ENCODE measurements at places on chromosomes 16 and 17.

DNA sequence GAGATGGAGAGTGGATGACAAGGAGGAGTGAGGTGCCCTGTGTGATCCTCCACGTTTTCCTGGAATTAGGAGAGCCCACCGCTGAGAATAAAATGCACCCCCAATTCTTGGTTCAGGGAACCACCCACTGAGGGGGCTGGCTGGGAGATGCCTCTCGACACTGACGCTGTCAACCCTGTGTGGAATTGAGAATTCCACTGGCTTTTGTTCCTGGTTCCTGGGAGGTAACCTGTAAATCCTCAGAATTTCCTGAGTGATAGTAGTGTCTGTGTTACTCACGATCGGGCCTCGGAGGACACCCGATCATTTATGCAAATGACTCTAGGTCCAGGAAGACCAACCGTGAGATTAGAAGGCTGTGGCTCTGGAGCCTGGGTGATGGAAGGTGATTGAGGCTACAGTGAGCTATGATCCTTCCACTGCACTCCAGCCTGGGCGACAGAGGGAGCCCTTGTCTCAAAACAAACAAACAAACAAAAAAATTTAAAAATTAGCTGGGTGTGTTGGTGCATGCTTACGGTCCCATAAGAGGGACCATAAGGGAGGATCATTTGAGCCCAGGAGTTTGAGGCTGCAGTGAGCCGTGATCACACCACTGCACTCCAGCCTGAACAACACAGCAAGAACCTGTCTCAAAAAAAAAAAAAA is 11.7 kb upstream of the PRPSAP1 start:
- DNase-seq: no peak

DNA sequence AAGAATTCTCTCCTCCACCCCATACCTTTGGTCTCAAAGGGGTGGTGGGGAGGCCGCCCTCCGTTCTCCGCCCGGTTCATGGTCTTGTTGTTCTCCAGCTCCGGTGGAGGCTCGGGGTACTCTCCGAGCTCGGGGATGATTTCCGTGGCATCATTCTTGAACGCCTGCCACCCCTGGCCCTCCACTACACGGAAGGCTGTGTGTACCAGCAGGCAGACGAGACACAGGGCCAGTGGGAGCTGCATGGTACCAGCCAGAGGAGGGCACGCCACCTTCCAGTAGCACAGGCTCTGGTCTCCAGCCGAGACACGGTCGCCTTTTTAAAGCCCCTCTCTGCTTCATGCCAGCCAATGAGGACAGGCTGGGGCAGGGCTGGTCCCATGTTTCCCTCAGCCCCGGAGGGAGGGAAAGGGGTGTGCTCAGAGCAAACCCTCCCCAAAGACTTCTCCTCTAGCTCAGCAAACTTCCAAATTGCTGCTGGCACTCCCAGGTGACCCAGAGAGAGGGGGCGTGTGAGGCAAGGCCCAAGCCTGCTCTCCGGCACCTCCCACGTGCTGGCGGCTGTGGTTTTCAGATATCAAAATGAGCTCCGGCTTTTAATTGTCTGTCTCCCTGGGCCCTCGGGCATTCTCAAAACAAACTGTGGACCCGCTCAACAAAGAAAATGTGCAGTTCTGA is at the start of gene SOST:
Gene SOST (minus strand): TSS at position 295 of the 678 bp plus-strand sequence. CDS start 50 bp downstream, at position 245.
- no peak for DNase-seq

GRCh38 chr16:74757349-74757748 is 17.3 kb downstream of the FA2H start:
- no peak for DNase-seq

GRCh38 chr16:4011225-4011939 is 104.9 kb downstream of the ADCY9 start:
- DNase-seq: no peak

GRCh38 chr17:8063761-8064534 is 23.6 kb downstream of the ALOX12B start:
- no peak for DNase-seq

GRCh38 chr16:88731699-88732098 is 25.4 kb downstream of the CTU2 start:
- DNase-seq: no peak

- DNase-seq: no peak
Measured at GRCh38 chr17:75998327-75998795, 2.3 kb upstream of the CDK3 start.

GRCh38 chr16:30876867-30877266 is 17.0 kb downstream of the BCL7C start:
- no peak for DNase-seq

GRCh38 chr16:57155702-57156350 is 30.0 kb downstream of the PSME3IP1 start:
- no peak for DNase-seq

GRCh38 chr16:58492735-58493134 is 7.2 kb upstream of the NDRG4 start:
- no peak for DNase-seq

- no peak for DNase-seq
Measured at GRCh38 chr17:78341559-78342448, 18.1 kb downstream of the SOCS3 start.

DNA sequence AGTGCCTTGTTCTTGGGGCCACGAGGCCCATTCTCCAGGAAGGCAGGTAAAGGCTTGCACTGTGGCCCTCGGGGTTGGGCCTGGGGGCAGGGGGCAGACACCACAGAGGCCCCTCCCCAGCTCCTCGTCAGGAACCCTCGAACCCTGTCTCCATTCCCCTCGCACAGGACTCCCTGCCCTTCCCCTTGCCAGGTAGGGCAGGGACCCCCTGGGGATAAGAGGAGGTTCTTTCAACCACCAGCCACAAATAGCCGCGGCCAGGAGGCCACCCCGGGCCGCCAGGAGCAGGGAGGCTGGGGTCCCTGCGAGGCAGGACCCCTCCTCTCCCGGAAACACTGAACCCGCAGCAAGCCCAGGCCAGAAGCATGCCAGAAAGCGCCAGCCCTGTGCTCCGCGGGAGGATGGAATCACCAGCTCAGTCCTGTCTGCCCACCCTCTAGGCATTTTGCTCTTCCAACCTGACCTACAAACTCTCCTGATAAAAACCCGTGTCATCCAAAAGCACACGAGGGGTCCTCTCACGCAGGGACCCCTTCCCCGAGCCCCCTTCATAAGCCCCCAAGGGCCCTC is 45.6 kb downstream of the SLC47A1 start:
- DNase-seq: no peak

DNA sequence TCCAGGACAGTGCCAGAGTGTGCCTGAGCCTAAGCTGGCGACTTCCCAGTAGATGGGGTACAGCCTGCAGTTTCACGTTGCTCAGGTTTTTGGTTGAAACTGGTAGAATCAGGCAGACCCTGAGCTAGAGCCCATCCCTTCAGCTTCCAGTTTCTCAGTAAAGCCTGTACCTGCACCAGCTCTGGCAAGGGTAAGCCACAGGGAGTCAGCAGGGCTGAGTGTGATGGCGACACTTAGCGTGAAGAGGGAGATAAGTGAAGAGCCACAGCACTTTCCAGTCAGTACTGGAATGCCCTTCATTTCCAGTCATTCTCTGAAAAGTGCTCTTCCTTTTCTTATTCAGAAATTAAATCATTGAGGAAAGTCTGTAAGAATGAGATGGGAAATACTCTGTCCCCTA is 22.4 kb downstream of the PLD6 start:
- no peak for DNase-seq

- no peak for DNase-seq
Measured at GRCh38 chr16:56871172-56871593, 6.2 kb downstream of the SLC12A3 start.

DNA sequence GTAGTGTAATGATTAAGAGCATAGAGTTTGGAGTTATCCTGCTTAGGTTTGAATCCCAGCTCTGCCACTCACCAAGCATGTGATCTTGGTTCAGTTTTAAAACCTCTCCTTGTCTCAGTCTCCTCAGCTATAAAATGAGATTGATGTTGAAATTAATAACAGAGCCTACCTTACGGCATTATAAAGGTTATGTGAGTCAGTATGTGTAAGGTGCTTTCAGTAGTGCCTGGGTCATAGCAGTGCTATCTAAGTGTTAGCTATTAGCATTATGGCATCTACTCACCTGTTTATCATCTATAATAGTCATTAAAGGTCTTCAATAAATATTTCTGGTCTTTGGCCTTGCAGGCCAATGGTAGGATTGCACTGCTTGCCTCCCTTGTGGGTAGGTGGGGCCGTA is 53.4 kb downstream of the PRKCB start:
- DNase-seq: no peak

GRCh38 chr17:48498164-48498850 is 32.5 kb downstream of the HOXB1 start:
- DNase-seq: no peak

DNA sequence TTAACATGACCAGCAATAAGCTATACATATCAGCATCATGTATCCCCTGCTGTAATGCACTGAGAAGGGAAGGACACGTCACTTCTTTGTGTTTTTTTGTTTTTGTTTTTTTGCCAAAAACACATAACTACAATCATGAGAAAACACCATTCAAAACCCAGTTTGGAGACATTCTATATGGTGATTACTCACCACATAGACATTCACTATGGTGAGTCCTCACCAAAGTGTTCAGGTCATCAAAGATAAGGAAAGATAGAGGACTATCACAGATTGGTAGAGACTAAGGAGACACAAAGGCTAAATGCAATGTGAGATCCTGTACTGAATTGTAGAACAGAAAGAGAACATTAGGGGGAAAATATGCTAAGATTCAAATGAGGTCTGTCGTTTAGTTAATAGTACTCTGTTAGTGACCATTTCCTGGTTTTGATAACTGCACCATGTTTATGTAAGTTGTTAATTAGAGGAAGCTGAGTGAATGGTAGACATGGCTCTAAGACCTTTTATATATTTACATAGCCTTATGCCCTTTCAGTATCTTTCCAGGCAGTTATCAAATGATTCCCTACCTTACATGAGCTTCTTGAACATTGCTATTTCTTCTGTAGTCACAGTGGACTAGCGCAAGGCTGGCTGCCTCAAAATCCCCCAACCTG is 46.6 kb downstream of the PIK3R5 start:
- DNase-seq: no peak

DNA sequence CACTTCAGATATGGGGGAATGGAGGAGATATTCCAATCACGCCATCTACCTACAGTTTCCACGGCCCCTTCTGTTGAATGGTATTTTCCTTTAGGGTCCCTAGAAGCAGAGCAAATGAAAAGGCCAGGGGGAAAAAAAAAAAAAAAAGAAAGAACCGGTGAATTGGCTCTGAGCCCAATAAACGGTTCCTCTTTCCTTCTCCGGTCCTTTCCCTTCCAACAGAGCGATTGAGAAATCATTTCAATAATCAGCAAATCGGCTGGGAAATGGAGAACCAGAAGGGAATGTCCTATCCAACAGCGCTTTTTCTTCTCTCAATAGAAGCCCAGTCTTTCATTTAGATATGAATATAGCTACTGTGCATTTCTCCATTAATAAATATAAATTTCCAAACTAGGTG is 26.8 kb upstream of the HOXB13 start:
- no peak for DNase-seq

- no peak for DNase-seq
Measured at GRCh38 chr17:42321555-42321954, 33.3 kb downstream of the STAT5A start.

DNA sequence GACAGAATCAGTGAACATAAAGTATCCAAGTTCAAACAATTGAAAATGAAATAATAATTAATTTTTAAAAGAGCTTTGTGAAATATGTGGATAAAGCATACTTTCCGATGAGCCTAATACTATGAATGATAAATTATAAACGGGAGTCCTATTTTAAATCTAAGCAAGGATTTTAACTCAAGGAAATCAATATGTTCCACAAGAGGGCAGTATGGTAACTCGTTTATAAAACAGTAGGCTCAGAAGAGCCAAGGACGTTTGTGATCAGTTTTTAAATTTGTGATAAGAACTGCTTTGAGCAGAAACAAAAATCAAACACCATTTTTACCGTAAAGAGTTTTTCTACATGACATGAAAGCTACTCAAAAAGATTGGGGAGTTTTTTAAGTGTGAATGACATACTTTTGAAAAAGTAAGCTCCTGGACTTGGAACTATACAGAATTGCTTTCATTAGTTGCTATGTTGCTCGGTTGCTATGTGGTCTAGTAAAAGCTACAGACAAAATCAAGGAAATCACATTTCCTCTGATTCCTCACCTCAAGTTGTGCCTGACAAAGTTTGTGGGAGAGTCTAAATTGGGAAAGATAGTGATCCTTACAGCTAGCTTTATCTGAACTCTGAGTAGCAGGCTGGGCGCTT is 11.8 kb upstream of the TEKT1 start:
- DNase-seq: no peak

DNA sequence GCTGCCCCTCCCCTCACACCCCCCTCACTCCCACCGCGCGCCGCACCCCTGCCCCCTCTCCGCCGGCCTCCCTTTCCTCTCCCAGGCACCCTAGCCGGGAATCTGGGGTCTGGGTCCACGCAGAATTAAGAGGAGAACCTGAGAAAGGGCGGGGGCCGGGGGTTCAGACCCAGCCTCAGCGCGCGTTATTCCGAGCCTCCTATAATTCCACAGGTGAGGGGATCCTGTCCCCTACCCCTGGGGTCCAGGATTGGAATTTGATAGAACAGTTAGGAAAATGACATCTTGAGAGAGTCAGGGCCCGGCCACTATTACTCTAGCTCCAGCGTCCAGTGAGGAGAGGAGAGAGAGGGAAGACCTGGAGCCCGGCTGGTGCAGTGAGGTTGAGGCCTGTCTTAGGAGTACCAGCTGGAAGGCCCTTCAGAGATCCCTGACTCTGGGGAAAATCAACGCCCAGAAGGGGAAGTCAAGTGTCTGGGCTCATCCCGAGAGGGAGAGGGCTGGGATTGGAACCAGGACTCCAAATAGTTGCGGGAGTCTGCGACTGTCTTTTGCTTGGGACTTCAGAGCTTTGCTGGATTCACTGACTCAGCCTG is 17.3 kb downstream of the GRB7 start:
- no peak for DNase-seq

DNA sequence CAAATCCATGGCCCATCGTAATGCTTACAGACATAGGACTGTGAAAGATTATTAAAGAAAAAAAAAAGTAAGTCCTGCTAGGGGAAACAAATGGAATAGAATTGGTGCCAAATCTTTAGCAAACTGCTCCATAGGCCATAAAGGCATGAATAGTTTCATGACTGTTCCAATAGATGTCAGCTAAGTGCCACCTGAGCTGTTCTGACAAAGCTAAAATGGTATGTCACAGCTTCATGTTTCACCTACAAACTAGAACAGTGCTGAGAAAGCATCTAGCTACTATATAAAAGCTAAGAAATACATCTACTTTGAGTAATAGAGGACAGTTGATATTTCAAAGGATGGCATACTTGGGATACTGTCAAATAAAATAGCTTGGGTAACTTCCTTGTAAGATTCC is 771.6 kb upstream of the CA10 start:
- DNase-seq: no peak

DNA sequence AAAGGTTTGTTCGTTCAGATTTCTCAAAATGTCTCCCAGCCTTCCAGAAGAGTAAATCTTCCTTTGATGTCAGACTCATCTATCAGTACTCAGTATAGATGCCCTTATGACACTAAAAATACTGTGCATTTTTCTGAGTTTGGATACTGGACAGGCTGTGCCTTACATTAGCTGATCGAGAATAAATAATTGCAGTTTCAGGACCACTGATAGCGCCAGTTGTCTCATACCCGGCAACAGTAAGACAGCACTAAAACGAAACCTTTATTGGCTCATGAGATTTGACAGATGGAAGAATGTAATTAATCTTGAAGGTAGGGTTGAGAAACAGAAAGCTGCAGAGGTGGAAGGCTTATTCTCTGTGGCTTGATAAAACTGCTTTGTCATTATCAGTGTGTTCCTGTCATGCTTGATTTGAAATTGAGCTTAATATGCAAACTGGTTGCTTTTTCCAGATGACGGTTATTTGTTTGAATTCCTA is 1.2 kb downstream of the ATP6V0A1 start:
- no peak for DNase-seq

GRCh38 chr16:8370374-8371270 is 219.7 kb downstream of the TMEM114 start:
- DNase-seq: no peak

- DNase-seq: no peak
Measured at GRCh38 chr17:72069586-72070202, 51.1 kb upstream of the SOX9 start.
